Heart left ventricle (tissue), 16 donors: ENCODE measurements at places on chromosomes 3 and 15. TPM values are rescaled to one million over a fixed set of nuclear protein-coding genes. Genes with fewer than 3 reads are reported as not detected.
A peak's percentile ranks its signal among the peaks of the same experiment; 100 is the strongest.

DNA sequence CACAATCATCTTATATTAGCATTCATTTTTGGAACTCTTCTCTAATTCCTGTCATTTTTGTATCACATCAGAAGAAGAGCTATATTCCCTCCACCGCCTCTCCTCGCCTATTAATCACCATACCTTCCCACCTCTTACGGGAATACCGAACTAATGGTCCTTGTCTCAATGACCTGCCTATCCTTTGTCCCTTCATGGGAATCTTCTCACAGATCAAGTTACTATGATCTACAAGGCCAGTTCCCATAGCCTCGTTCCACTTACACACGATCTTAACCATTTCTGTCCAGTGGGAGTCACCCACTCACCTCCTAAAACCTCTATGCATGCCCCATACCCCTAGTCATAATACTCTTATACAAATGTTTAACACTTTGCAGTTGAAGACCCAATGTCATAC is 342.6 kb upstream of the TPRG1 start:
- no peak for DNase-seq

DNA sequence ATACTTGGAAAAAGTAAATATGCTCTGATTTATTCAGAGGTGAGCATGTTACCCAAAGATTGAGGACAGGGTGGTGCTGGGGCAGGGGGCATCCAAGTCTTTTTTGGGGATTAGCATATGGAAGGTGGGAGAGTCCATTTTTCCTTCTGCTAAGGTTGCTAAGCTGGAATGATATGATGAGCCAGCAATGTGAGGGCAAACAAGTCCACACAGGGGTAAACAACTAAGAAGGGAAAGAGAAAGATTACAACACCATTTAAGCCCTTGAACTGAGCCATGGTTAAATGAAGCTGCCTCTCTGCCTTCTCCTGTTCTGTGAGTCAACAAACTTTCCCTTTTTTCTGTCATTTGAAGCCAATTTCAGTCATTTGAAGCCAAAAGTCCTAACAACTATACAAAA is 89.0 kb downstream of the RPL22L1 start:
- no peak for DNase-seq

GRCh38 chr3:111688190-111688800 is 93.1 kb upstream of the ZBED2 start:
- no peak for DNase-seq

- peak; percentile 74 for DNase-seq
Observed at GRCh38 chr3:52494886-52495495, at the start of gene STAB1. TSS of gene STAB1 (plus strand) at chr3:52495338. CDS start at chr3:52495414, 76 bp downstream.

DNA sequence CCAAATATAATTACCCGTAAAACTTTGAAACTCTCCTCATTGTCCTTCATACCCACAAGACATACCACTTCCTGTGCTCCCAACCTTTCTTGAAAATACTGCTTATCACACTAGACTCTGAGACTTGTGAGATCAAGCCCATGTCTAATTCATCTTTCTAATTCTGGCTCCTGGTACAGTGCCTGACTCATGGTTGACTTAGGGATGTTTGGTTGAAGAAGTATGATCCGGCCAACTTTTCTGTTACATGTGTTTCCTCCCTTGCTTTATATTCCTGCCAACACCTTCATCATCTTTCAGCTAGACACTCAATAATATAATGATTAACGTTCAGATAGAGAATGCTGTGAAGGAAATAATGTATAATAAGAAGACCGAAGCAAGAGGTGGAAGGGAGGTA is 58.2 kb downstream of the MEX3B start:
- DNase-seq: no peak

DNA sequence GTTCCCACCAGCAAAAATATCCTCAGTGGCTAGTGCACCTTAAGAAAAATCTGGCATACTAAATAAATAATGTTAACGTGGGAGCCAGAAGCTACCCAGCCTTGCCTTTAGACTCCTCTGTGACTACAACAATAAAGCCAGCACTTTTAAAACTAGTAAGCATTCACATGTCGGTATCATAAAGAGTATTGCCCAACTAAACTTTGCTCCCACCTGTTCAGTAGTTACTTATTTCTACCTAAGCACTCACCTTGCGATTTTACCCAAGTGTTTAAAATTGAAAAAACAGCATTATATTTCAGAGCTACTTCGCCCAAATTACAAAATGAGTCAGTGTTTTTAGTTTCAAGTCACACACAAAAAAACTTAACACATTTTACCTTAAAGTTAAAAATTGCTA is 12.8 kb downstream of the ALDH1L1 start:
- DNase-seq: no peak

- no peak for DNase-seq
Observed at GRCh38 chr3:133271539-133271938, 128.3 kb upstream of the BFSP2 start.

- DNase-seq: no peak
Observed at GRCh38 chr3:164673738-164674137, 404.6 kb downstream of the SI start.

HIGD2B gene
- polyA plus RNA-seq: not detected

CMTM8 gene
- 6.4 TPM for polyA plus RNA-seq

DNA sequence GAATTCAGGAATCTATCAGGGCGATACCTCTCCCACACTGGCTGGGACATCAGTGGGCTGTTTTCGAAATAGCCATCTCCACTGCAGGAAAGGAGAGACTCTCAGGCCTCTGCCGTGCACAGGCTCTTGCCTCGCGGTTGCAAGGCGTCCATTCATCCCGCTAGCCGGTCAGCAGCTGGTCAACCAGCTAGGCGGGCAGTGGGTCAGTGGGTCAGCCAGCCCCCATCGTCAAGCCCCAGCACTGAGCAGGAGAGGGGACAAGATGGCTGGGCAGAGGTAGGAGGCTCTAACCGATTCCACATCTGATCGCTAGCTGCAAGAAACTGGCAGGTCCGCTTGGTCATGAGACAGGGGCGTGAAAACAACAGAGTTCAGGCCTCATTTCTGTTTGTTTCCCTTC is 45.1 kb downstream of the MUC4 start:
- DNase-seq: no peak

TOP2B gene
- polyA plus RNA-seq: 63.2 TPM

DNA sequence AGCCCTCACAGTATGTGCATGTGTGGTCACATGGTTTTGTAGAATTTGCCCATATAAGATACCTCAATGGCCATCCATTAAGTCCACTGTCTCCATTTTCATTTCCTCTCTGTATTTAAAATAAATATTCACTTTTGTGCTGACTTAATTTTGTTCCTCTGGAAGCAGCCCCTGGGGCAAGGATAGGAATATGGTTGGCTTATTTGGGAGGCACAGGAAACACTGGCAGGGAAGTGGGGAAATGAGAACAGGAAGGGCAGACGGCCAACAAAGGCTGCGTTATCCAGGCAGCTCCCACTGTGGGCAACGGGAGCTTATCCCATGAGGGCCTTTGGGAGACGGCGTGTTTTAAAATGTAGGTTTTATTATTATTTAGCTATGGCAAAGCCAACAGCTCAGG is 148.6 kb downstream of the SHQ1 start:
- DNase-seq: no peak

P4HTM gene
- polyA plus RNA-seq: 19.0 TPM

GRCh38 chr15:99408236-99409096 is 157.2 kb downstream of the LRRC28 start:
- DNase-seq: no peak
